Dermis blood vessel endothelial cell (primary cell): ENCODE measurements at places on chromosomes 13 and 19. TPM values are rescaled to one million over a fixed set of nuclear protein-coding genes. Genes with fewer than 3 reads are reported as not detected.

DNA sequence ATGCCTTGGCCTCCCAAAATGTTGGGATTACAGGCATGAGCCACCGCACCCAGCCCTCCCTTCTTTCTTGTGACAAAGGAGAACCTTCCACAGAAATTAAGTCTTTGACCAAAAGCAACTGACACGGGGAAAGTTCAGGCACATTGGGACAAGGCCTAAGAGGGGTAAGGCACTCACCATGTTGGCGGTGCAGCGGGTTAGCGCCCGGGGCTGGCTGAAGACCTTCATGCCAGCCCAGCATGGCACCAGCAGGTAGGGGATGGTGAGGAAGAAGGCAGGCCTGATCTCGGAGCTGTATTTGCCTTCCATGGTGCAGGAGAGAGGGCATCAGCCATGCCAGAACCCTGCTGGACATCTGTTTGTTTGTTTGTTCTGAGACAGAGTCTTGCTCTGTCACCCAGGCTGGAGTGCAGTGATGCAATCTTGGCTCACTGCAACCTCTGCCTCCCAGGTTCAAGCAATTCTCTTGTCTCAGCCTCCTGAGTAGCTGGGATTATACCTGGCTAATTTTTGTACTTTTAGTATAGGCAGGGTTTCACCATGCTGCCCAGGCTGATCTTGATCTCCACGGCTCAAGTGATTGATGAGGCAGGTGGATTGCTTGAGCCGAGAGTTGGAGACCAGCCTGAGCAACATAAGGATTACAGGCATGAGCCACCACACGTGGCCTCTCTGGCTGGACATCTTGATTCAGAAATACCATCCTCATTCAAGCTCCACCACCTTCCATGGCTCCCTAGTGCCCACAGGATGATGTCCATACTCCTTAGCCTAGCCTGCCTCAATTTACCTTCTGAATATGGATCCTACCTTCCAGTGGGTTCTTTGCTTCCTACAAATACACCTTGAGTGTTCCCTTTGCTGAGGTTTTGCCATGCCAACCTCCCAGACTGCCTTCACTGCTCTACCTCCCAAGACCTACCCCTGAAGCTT, 4.4 kb downstream of the TM6SF2 start:
- no peak for DNase-seq

HCN2 gene
- total RNA-seq: 0.34 and 0.70 TPM in 2 replicates

- DNase-seq: peak; percentile 81
Observed at GRCh38 chr13:97259798-97260714, 37.9 kb downstream of the MBNL2 start.

- no peak for DNase-seq
Observed at GRCh38 chr13:76677043-76677442, 209.2 kb downstream of the KCTD12 start.

DNA sequence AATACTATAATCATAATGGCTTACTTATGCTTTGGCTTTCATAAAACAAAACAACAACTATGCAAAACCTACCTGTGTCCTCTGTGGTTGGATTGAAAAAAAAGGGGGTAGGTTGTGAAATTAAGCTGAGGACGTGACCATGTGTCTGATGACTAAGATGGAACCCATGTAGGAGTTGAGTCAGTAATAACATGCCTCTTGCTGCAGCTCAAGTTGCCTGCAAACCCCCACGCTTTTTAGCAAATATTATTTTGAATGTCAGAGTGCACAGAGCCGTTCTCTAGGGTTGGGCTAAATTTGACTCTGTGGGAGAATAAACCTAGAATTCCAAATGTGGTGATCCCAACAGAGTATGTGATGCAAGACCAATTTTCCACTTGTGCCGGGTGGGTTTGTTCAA, 209.3 kb downstream of the KCNRG start:
- DNase-seq: no peak

- DNase-seq: peak; percentile 54
Observed at GRCh38 chr13:51229731-51230130, 7.5 kb downstream of the FAM124A start.

DNA sequence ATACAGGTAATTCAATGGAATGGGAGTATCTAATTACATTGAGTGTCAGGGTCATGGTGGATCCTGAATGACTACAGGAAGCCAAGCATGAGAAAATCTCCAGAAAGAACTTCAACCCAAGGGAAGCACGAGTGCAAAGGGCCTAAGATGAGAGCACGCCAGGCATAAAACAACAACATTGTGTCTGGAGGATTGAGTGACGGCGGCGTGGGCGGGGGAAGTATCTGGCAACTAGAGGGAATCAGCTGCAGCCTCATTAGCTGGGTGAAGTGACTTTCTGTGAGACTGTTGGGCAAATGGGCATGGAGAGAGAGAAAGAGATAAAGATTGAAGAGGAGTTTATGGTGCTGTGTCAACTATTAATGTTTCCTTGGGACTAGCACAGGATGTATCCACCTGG, 194.3 kb downstream of the GPC6 start:
- no peak for DNase-seq

DNA sequence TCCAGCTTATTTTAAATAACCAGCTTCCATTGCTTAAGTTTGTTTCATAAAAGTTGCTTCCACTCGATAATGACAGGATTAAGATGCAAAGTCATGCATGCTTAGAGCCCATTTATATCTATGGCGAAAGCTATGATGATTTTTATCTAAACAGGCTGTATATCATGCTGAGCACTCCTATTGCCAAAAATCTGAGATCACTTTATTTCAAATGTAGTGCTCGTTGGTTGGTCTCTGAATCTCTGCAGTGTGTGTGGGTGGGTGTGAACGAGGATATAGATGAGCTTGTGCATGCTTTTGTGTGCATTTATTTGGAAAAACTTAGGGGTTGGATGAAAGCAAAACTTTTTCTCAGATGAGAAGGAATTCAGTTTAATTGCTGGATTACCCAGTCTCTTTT, 27.0 kb upstream of the ARGLU1 start:
- DNase-seq: no peak

MYADM gene
- 7.7 and 17.8 TPM in 2 replicates for total RNA-seq

GRCh38 chr13:112443191-112443994, 67.2 kb downstream of the SPACA7 start:
- DNase-seq: peak; percentile 33

GRCh38 chr19:8302357-8302691, 5.8 kb downstream of the CD320 start:
- no peak for DNase-seq

DNA sequence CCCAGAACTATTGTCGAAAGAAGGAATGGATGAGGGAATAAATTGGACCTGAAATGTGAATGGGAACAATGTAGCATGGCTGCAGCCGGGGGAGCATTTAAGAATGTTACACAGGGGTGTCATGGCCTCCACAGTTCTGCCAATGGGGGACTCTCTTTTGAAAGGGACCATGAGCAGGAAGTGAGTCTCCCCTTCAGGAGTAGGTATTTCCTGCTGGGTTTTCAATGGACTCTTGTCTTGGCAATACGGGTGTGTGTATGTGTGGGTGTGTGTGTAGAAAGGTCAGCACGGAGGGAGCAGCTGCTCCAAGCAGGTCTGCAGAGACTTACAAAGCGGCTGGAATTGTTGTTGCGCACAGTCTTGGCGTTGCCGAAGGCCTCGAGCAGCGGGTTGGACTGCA, 24.4 kb downstream of the MYO1F start:
- DNase-seq: peak; percentile 52

PLPPR2 gene
- 8.7 and 14.1 TPM in 2 replicates for total RNA-seq

LONP1 gene
- 73.7 and 89.9 TPM in 2 replicates for total RNA-seq

GRCh38 chr19:14544977-14545715, 15.8 kb downstream of the TECR start:
- DNase-seq: no peak

CGB5 gene
- not detected in 2 replicates for total RNA-seq

- no peak for DNase-seq
Observed at GRCh38 chr19:2600914-2601870, 101.3 kb downstream of the GNG7 start.

DNA sequence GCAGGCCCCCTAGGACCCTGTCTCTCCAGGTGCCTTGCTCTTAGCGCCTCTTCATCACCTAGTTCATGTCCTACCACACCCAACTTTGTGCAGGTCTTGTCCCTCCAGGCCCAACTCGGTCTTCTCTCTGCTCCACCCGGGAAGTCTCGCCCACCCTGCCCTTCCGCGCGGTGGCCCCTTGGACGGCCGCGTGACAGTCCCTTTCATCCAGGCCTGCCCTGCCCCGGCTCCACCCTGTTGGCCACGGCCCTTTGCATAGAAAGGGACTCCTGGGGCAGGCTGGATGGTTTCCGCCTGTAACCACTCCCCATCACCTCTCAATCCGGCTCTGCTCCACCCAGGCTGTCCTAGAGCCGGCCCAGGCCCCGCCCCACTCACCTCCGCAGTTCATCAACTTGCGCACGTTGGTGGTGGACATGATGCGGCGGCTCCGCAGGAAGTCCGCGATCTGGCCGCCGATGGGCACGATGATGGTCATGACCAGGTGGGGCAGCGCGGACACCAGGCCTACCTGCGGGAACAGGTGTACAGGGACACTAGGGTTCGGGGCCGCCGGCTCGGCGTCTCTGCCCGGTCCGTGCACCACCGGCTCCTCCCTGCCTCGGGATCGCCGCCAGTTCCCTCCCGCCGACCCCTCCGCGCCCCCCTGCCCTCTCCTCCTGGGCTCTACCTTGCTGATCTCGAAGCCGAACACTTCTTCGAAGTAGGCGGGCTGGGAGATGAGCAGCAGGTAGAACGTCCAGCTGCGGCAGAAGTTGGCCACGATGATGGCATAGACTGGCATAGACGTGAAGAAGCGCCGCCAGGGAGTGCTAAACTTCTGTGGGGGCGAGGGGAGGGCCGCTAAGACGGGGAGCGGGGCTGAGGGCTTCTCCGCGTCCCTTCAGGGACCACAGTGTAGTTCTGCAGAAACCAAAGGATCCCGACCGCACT, 7.2 kb downstream of the GFY start:
- no peak for DNase-seq

DNA sequence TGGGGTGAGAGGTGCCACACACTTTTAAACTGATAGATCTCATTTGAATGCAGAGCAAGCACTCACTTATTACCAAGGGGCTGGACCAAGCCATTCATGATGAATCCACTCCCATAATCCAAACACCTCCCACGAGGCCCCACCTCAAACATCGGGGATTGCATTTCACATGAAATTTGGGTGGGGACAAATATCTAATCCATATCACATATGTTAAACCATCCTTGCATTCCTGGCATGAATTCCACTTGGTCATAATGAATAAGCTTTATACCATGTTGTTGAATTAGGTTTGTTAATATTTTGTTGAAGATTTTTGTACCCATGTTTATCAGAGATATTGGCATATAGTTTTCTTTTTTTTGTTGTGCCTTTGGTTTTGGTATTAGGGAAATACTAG, 1198.7 kb upstream of the ATXN8OS start:
- no peak for DNase-seq

- DNase-seq: peak; percentile 49
Observed at GRCh38 chr19:801030-801860, 4.0 kb downstream of the PTBP1 start.

GRCh38 chr13:95642999-95643398, 1.5 kb downstream of the DZIP1 start:
- no peak for DNase-seq

GRCh38 chr13:53342623-53343360, 314.2 kb downstream of the OLFM4 start:
- no peak for DNase-seq

SOX21 gene
- 0.37 TPM in 1 of 2 replicates, not detected in the other for total RNA-seq

- DNase-seq: peak; percentile 65
Observed at GRCh38 chr13:36919171-36919832, 736 bp downstream of the SMAD9 start.

- no peak for DNase-seq
Observed at GRCh38 chr13:34425327-34425949, 516.6 kb upstream of the NBEA start.

GRCh38 chr19:46426506-46427162, 2.1 kb downstream of the PNMA8C start:
- DNase-seq: peak; percentile 76

DNA sequence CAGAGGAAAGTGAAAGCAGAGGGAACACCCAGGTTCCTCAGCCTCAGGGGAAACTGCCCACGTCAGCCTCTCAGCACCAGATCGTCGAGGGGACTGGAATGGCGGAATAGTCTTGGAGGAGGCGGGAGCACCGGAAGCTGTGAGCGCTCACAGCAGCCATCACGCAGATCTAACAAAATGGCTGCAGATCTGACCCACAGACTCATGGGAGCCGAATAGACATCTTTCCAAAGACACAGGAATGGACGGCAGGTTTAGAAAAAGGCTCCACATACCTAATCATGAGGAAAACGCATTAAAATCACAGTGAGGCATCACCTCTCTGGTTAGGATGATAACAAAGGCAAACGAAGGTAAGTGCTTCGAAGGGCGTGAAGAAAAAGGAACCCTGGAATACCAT, 11.8 kb upstream of the LILRA2 start:
- DNase-seq: no peak

ATP4A gene
- total RNA-seq: not detected in 2 replicates

DNA sequence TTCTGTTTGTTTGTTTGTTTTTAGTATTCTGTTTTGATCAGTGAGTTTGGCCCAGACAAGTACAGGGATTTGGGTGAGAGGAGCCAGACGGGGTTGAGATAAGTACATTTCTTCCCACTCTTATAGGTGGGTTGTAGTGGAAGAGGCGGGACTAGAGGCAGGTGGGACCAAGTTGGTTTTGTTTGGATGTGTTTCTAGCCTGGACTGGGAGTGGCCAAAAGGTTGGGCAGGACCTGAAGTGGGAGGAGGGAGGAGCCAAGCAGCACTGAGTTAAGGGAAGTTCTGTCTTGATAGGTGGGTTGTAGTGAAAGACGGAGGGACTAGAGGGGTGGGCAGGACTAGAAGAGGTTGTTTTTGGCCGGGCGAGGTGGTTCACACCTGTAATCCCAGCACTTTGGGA, 9.0 kb downstream of the DNASE2 start:
- DNase-seq: no peak

GRCh38 chr19:18846862-18847548, 15.2 kb downstream of the UPF1 start:
- DNase-seq: peak; percentile 87
